Naive thymus-derived CD8-positive, alpha-beta T cell (primary cell): ENCODE measurements at places on chromosomes 11 and 22.

GRCh38 chr11:66470015-66470414, 3.3 kb downstream of the PELI3 start:
- no peak for DNase-seq

DNA sequence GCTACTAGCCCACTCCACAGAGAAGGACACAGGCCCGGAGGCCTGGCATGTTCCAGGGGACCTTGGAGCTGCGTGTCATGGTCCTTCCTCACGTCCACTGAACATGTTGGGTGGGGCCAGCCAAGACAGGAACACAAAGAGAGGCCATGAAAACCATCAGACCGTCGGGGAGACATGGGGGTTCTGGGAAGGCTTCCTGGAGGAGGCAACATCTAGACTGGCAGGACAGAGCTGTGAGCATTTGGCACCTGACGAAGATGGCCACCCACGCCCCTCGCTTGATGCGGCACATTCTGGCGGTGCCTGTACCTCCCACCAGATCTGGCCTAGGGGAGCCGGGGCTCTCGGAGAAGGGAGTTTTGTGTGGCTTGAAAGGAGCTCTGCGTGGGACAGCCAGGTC, 24.7 kb upstream of the ARHGAP8 start:
- DNase-seq, result no peak

DNA sequence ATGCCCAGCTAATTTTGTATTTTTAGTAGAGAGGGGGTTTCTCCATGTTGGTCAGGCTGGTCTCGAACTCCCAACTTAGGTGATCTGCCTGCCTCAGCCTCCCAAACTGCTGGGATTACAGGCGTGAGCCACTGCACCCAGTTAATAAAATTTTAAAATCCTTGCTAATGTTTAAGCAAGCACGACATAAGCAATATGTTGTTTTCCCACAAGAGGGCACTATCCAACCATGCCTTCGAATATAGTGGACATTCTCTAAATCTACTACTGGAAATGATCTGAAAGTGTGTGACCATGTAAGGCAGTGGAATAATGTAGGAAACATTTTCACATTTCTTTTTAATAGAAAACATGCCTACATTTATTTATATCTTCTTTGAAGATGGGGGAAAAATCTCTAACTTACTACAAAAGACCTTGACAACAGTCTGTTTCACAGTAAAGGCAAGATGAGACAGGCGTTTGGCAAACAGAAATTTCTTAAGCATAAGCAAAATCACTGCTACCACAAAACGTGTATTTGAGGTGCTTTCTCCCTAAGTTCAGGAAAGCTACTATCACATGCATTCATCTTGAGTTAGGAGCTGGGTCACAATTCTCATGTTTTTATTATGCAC, 38.2 kb downstream of the PITPNB start:
- DNase-seq, result no peak

GRCh38 chr22:50190182-50190940, 4.6 kb downstream of the TRABD start:
- peak; percentile 93 for DNase-seq

DNA sequence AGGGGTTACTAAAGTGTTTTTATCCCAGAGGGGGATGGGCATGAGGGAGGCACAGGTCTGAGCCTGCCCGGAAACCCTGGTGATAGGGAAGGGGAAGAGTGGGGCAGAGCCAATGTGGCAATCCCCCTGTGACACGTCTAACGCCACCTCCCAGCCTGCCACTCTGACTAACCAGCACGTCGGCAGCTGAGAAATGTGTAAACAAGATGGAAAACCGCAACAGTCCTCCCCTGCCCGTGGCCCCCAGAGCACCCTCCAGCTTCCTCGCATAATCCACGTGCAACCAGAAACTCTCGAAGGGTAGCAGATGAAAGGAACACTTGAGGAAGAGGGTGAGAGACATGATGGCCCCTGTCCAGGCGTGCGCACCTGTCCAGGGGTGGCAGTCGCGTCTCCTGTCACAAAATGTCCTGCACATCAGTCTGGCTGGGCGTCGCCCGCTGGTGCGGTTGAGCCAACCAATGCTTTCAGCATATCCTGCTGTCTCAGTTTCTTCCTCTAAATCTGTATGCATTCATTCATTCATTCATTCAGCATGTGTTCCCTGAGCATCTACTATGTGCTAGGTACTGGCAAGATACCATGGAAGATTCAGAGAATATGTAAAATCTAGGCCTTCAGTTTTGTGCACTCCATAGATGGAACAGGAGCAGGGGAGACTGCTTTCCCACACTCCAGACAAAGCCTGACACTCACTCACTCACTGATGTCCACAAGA, 4.5 kb downstream of the TMPRSS4 start:
- no peak for DNase-seq

DNA sequence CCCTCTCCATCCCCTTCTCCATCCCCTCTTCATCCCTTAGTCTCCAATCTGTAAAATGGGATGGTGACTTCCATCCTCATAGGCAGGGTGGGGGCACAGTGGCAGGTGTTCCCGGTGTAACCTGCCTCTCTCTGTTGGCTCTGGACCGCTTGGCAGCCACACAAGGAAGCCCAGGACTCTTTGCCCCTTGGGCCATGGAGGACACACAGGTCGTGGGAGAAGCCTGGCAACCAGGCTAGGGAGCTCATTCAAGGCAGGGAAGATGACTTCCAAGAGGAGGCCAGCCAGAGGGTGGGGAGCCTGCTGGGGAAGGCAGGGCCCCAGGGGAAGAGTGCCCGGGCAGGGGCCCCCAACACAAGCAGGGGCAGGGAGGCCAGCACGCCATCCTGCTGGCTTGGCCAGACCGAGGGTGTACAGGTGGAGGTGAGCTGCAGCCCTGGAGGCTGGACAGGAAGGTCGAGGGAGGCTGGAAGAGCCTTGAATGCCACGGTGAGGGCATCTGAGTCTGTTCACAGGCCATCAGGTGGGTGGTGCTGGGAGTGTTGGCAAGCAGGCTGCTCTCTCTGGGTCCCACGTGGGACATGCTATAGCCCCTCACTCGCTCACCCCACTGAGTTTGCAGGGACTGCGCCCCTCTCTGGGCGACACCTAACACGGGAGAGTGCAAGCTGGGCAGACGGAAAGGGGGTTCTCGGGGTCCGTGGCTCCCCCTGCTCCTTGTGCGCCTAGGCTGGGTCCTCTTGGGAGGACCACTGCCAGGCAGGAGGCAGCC, 15.5 kb upstream of the CTSD start:
- DNase-seq, result no peak

GRCh38 chr11:10450462-10451425, 4.3 kb upstream of the AMPD3 start:
- DNase-seq, result peak; percentile 43

- no peak for DNase-seq
Measured at GRCh38 chr22:32617271-32617670, 142.7 kb downstream of the FBXO7 start.

DNA sequence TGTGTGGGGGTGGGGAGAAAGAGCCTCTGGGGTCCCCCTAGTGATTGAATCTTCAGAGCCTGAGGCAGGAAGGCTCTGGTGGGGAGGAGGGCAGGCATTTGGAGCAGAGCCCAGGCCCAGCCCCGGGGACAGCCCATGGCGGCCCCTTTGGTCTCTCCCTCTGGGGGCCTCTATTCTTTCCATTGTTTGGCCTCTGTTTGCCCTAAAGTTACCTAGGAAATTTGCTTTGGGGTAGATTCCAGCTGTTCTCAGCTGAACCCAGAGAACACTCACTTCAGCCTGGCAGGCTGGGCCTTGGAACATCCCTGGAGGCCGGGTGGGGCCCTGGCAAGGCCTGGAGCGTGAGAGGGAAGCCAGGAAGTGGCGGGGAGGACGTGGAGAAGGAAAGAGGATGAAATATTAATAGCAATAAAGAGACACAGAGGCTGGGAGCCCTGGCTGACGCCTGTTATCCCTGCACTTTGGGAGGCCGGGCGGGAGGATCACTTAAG, 22.9 kb upstream of the A4GALT start:
- no peak for DNase-seq

DNA sequence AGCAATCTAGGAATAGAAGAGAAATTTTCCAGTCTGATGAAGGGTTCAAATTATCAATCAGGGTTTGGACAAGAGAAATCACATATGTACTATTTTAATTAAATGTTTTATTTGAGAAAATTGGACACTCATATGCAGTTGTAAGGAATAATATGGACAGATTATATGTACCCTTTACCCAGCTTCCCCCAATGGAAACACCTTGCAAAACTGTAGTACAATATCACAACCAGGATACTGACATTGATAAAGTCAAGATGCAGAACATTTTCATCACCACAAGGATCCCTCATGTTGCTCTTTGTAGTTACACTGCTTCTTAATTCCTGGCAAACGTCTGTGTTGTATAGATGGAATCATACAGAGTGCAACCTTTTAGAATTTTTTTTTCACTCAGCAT, 1.4 kb upstream of the LIPT2 start:
- no peak for DNase-seq

DNA sequence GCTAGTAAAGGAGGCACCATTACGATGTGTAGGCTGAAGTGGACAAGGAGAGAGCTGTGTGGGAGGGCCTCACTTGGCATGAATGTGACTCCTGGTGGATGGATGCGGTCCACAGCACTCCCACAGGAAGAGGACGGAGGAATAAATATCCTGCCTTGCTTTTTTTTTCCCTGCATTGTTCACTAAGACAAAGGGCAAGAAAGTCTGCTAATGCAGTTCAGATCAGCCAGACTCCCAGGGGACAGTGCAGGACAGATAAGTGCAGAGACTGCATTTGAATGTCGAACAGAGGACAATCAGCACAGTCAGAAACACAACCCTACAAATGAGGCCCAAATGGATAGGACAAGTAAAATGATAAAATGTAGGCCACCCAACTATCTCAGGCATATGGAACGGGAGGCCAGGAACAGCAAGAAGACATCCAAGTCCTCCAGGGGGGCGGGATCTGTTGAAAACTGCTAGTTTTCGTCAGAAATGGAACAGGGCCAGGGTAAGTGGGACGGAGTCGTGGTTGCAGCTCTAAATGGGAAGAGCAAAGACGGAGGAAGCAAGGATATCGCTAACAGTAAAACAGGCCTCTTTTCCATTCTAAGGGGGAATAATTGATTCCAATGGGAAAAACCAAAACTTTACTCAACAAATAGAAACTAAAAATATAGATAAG, 25.2 kb upstream of the OR8B8 start:
- DNase-seq, result no peak

DNA sequence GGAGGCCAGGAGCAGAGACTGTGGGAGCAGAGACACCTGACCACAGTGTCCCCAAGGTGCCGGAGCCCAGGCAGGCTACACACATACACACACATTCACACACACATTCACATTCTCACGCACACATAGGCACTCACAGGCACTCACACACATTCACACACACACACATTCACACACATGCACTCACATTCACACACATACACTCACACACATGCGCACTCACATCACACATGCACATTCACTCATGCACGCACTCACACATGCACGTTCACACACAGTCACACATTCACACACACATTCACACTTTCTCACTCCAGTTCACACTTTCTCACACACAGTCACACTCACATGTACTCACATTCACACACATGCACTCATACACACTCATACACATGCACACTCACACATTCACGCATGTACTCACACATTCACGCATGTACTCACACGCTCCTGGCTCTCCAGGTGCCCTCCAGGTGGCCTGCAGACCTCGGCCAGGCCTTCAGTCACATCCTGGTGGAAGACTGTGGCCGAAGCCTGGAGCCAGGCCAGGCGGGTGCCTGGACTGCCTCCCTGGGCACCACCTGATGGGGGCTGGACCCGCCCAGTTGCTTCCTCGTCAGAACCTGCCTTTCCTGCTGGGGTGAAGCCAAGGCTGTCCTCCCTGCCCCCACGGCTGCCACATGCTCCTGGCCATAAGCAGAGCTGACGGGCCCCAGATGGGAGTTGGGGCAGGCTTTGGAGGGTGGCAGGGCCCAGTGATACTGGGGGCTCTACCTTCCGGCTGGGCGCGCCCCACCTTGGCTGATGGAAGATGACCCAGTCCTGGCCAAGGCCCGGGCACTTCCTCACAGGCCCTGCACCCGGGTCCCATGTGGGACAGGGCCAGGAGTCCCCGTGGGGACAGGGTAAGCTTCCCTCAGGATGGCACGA, 89.5 kb downstream of the WNT7B start:
- no peak for DNase-seq

DNA sequence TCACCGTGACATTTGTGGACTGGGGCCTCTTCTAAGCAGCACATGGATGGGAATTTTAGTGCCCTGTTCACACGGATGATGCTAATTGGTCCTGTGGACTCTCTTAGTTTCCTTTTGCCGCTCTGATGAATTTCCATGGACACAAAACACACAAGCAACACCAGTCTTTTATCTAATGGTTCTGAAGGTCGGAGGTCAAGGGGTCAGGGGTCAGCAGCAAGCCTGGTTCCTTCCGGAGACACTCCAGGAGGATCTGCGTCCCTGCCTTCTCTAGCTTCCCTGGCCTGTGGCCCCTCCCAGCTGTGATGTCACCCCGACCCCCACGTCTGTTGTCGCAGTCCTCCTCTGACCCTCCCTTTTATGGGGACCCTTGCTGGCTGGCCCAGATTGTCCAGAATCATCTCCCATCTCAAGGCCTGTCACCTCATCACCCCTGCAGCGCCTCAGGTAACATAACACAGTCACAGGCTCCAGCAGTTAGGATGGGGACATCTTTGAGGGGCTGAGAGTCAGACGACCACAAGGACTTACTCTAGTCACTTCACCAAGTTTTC, 6.8 kb downstream of the NADSYN1 start:
- DNase-seq, result no peak

DNA sequence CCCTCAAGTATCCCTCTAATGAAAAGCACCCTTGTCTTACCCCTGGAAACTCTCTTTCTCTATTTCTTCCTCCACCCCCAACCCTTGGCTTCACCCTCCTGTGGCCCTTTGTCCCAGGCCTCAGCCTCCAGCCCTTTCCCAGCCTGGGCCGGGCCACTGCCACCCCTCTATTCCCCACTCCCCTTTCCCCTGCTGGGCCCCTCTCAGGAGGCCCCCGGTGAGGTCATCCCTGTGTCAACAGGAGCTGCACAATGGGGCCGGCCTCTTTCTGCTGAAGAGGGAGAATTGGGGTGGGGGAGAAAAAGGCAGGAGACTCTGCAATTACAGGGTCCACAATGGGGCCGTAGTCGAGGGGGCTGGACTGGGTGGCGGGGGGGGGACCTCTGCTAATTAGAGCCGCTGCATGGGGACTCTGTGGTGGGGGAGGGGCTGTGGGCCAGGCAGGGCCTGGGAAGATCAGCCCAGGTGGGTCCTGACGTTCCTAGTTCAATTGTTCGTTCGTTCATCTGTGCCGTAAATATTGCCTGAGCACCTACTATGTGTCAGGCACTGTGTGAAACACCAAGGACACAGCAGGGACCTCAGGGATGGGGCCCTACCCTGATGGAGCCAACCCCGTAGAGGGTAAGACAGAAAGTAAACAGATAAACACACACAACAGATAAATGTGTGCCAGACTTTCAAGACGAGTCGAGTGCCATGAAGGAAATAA, 18.5 kb upstream of the MPPED1 start:
- no peak for DNase-seq

DNA sequence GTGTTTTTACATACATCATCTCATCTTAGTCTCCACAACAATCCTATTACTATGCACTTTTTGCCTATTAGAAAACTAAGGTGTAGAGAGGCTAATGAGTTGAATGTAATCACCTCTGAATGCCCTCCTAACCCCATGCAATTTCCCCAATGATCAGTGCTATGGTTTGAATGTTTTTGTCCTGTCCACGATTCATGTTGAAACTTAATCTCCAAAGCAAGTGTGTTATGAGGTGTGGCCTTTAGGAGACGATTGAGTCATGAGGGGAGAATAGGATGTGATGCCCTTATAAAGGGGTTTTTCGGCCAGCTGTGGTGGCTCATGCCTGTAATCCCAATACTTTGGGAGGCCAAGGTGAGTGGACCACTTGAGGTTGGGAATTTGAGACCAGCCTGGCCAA, 2.0 kb upstream of the CCDC73 start:
- DNase-seq, result no peak

- DNase-seq, result no peak
Measured at GRCh38 chr11:116582571-116582970, 190.2 kb downstream of the BUD13 start.
